Immature natural killer cell (primary cell): ENCODE measurements at places on chromosomes 12 and 14.

DNA sequence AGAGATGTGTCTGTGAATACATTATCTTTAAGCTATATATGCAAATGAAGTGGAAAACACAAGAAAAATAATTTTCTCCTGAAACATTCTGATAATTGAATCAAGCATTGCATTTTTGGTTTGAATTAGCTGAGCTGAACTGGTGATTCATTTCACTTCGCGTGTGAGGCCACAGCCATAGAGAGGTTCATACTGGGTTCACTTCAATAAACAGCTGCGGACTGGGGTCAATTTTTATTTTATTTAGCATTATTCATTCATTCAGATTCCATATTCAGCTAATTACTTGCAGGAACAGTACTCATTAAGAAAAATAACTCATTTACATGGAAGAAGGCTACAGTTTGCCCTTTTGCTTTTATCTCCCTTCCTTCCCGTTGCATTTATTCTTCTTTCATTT lies 195.2 kb upstream of the LRIG3 start:
- DNase-seq = no peak

GRCh38 chr12:62760779-62761178 lies 174.2 kb downstream of the PPM1H start:
- no peak for DNase-seq

DNA sequence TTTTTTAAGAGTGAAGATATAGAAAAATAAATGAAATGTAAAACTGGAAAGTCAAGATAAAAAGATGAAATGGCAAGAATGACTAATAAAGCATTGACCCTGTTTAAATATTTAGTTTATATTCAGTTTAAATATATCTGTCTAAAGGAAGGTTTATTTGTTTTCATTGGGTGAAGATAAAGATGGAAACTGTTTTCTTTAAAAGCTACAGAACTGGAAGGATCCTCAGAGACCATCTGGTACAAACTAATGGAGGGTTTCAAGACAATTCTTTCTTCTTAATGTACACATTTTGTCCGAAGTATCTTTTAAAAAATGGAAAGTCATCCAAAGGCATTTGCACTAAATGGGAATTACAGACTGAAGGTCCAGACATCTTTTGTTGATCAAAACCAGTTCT lies 142.6 kb downstream of the EPS8 start:
- DNase-seq = no peak

GRCh38 chr12:92621833-92622232 lies 81.0 kb upstream of the PLEKHG7 start:
- no peak for DNase-seq

DNA sequence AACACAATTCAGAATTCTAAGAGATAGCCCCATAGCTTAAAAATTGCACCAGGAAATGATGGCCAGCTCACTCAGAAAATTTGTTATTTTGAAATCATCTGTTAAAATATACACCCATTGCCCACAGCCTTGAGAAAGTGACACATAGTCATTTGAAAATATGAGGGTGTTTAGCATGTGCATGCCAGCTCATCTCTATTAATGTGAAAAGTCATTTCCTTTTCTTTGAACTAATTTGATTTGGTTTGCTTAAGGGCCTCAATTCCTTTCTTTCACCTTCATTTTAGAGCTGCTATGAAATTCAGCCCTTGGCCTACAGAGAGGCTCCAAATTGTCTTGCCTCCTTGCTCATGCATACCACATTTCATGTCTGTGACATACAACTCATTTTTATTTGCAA lies 241.4 kb downstream of the PHLDA1 start:
- no peak for DNase-seq

- no peak for DNase-seq
These were observed 11.7 kb upstream of the OTX2 start for GRCh38 chr14:56821805-56822610.

GRCh38 chr12:93804392-93805179 lies 127.4 kb downstream of the CRADD start:
- no peak for DNase-seq
